ENCODE measurements at places on chromosomes 16 and 17.
A peak's percentile ranks its signal among the peaks of the same experiment; 100 is the strongest.

DNA sequence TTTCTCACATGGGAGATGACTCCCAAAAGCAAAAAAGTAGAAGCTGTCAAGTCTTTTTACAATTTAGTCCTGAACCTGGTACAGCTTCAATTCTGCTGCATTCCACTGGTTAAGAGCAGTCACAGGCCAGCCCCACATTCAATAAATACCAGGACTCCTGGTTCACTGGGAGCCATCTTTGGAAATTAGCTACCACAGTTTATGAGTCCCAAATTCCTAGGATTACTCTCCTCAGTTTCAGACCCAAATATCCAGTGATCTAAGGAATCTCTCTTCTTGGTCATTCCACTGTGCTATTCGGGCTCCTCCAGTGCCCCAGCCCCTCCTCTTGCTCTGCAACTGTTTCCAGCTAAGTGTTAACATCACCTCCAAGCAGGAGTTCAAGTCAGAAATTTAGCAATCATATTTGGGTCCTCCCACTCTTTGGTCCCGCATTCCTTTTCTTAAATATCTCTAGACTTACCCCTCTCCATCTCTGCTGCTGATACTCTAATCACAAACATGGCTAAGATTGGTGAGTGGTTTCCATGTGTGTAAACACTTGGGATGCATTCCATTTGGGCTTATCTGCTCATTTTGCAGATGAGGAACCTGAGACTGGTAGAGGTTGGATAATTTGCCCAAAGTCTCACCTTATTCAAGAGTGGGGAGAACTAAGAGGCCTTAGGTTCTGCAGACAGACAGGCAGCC, 9.6 kb upstream of the WIPF2 start:
- no peak for DNase-seq

DNA sequence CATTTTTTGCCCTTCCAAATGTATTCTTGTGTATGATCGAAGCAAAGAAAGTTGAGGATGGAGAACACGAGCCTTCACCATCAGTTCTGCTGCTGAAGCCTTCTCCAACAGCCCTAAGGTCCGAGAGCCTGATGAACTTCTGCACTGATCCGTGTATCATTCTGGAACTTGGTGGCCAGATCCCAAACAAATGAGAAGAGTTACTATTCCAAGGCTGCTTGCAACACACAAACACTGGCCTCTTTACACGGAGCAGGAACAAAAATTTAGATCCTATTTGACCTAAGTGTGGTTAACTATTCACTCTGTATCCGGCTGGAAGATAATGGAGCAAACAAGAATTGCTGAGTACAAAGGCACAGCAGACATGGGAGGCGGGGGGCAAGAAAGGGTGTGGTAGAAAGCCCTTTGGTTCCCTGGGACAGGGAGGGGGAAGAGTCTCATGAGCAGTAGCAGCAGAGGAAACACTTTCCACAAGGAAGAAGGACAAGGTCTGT, 282.9 kb downstream of the SOX9 start:
- DNase-seq, result no peak

DNA sequence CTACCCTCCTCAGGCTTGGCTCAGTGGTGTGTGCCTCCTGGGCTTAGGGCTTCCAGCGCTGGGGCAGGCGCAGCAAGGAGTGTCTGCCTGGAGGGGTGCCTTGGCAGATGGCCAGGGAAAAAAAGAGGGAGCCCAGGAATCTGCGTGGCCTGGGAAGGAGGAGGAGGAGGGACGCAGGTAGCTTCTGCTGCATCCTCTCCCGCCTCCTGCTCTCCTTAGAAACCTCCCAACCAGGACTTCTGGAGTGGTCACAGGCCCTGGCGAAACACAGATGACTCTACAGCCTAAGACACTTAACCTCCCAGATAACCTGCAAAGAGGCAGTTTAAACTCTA, 7.3 kb upstream of the BCAR1 start:
- no peak for DNase-seq

DNA sequence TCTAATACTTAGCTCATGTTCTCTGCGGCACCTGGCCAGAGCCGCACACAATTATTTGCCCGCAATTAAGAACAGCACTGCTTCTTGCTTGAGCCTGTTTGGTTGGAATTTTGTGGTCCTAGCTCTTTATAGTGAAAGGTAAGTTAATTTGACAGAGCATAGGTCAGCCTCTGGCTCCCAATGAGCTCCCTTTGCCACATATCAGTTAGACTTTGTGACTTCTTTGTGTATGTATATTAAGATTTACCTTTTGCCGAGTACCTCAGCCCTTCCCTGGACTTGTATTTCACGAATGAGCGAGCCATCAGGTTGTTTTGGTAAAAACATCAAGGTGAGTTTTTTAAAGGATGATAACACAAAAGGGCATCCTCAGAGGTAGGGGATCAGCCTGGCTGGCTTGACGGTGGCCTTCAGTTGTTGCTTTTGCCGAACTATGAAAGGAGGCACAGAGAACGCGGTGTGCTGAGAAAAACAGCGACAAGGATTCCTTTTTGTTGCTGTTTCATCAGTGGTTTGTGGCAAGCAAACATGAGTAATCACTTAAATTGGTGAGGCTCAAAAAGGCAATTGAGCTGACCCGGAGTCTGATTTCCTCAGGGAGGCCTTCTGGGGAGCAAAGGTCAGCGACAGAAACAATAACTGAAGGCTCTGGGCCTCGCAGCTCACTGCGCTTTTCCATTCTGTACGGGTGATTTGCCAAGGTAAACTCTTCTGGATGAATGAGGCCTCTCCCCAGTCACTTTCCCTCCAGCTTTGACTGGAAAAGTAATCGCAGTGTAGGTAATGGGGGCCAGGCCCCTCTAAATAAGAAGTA, 163.6 kb downstream of the HS3ST3A1 start:
- no peak for DNase-seq

- DNase-seq, result no peak
Measured at GRCh38 chr16:19210280-19210924, 42.4 kb downstream of the SYT17 start.

DNA sequence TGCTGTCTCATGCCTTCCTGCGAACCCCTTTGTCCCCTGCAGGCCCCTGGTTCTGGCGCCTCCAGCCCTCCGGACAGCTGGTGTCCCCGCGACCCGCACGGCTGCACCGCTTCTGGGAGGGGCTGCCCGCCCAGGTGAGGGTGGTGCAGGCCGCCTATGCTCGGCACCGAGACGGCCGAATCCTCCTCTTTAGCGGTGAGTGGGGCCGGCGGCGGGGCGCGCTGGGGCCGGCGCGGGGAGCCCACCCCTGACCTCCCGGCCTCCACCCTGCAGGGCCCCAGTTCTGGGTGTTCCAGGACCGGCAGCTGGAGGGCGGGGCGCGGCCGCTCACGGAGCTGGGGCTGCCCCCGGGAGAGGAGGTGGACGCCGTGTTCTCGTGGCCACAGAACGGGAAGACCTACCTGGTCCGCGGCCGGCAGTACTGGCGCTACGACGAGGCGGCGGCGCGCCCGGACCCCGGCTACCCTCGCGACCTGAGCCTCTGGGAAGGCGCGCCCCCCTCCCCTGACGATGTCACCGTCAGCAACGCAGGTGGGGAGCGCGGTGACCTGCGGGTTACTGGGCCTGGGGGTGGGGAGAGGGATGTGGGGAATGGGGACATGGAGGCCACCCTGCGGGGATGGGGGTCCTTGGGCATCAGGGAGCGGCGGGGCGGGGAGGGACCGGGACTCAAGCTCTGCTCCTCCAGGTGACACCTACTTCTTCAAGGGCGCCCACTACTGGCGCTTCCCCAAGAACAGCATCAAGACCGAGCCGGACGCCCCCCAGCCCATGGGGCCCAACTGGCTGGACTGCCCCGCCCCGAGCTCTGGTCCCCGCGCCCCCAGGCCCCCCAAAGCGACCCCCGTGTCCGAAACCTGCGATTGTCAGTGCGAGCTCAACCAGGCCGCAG, 7.1 kb upstream of the IL32 start:
- DNase-seq, result no peak

DNA sequence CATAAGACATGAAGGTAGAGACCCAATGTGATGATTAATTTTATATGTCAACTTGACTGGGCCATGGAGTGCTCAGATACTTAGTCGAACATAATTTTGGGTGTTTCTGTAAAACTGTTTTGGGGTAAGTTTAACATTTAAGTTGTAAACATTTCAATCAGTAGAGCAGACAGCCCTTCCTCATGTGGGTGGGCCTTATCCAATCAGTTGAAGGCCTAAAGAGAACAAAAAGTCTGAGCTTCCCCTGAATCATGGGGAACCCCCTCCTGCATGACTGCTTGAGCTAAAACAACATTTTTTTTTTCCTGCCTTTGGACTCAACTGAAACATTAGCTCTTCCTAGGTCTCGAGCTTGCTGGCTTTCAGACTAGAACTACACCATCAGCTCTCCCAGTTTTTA, 327.3 kb upstream of the SOX9 start:
- DNase-seq, result no peak

DNA sequence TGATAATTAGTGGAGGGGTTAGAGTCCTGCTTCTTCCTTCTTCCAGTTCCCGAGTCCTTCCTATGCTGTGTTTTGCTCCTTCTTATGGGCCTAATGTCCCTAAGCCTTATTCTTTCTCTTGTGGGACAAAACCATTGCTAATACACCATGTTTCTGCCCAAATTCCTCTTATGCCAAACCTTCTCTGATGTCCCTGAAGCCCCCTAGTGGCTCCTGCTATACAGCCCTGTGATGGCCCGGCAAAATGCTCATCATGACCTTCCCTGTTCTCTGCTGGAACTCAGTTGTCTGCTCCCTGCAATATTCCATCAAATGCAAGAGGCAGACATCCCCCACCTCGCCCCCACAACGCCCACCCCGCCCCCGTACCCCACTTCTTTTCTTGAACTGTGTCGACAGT, 171.6 kb downstream of the CDH11 start:
- no peak for DNase-seq

DNA sequence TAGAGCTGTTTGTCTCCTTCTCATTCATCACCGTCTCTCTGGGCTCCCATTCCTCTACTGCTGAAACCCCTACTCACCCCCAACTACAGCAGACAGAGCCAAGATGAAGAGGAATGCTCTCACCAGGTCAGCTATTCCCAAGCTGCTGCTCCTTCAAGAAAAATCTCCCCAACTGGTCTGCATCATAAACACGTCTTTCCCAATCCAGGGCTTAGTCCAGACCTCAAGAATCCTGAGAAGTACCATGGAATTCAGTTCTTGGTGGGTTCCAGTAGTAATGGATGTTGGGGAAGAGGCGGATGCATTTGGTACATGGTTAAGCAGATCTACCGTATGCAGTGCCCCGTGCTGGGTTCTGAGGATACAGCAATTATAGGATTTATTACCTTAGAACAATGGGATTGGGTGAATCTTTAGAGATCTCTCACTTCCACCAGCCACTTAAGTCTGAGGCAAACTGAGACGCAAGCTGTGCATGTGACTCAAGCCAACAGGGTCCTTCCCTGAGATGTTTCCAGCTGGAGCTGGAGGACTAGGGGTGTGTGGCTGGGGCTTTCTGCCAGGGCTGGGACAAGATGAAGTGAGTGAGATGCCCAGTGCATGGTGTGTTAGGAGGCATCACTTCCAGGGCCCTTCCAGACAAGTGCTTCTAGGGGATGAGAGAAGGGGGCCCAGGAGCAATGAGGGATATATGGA, 232.7 kb upstream of the CDH5 start:
- DNase-seq, result no peak

GRCh38 chr16:49649013-49649765, 206.7 kb downstream of the ZNF423 start:
- no peak for DNase-seq

DNA sequence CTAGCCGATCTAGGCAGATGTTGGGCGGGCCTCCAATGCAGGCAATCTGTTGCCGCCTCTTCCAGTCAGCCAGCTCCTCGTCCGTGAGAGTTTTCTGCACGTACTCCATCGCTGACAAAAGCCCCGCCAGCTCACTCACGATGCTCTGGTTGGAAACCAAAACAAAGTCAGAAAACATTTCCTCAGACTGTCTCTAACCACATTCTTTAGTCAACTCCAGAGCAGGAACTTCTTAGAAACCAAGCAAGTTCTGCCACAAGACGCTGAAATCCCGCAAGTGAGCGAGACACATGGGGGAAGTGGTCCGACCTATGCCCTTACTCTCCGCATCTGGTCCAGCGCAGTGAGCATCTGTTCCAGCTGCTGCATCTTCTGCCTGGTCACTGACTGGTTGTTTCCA, 49.1 kb downstream of the STAT5A start:
- peak; percentile 45 for DNase-seq

GRCh38 chr16:81928975-81929374, 82.3 kb downstream of the SDR42E1 start:
- no peak for DNase-seq

DNA sequence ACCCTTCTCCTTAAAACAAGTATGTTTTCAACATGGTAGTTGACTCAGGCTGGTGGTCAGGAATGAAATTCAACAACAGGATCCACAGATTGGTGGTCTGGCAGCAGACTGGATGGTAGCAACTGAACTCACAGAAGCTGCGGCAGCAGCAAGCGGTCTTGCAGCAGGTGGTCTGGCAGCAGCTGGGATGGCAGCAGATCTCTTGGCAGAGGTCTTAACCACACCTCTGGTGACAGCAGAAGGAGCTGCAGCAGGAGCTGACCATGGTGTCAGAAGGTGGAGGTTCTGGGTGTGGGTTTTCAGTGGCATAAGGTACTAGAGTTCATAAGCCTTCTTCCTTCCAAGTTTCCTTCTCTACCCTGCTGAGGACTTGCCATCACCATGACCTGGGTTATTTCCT, 2.2 kb upstream of the KRTAP4-1 start:
- no peak for DNase-seq

DNA sequence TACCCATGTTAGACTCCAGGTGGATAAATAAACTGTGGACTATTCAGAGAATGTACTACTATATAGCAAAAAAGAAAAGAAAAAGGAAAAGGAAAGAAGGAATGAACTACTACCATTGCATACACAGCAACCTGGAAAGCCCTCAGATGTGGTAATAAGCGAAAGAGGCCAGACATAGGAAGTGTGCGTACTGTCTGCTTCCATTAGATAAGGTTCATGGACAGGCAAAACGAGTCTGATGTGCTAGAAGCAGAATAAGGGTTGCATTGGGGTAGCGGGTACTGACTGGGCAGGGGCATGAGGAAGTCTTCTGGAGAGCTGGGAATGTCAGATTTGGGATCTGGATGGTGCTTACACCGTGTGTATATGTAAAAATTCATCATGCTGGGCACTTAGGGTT, 21.8 kb downstream of the CLEC16A start:
- DNase-seq, result peak; percentile 51

DNA sequence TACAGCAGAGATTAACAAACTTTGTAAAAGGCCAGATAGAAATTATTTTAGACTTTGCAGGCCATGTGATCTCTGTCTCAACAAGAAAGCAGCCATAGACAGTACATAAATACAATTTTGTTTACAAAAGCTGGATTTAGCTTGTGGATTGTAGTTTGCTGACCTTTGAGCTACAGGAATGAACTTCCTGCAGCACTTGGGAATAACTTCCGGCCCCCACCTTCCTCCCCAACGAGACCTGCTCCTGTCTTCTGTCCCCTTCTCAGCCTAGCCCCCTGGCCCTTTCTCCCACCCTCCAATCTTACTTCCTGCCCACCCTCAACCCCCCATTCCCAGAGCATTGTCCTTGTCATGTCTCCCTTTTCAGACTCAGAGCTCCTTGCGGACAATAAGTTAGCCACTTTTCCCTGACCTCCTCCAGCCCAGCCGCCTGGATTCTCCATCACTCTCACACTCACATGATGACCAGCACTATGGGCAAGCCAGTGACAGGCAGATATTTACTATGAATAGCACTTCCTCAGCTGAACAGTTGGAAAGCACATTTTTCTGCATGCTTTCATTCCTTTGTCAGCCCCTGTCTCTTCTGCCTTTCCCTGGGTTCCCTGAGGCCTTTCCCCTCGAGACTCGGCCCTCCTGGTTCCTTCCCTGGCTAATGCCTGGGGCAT, 27.6 kb upstream of the DLX3 start:
- no peak for DNase-seq
